ENCODE measurements at places on chromosomes 4 and X.

DNA sequence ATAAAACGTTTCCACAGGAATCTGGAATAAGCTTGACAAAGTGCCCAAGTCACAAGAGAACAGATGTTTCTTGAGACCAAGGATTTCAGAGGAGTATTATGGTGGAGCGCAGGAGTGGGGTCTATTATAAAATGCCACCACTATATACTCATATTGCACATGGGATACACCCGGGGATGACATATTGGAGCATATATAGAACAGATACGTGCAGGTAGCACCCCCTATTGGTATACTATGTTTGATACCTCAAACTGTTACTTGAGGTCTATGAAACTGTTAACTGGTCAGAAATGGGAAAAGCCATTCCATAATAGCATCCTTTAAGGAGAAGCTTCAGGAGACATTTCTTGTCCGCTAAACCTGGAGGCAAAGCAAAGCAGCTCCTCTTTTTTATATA is 86.0 kb downstream of the PCYT1B start:
- DNase-seq = no peak

- DNase-seq = no peak
Measured at GRCh38 chr4:56788081-56788480, 33.4 kb downstream of the SPINK2 start.

DNA sequence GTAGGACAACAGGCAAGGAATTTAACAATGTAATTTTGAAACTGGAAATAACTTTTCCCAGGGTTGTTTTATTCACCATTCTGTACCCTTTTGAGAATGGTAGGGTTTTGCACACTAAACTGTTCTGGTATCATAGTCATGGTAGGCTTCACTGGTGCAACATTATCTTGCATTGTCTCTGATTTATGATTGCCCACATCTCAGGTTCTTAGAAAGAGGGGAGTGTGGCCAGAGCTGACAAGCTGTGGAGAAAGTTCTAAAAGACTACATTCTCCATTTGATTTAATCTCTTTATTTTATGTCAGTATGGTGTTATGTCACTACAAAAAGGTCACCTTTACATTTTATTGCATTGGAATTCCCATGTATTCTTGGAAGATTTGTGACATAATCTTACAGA is 447.3 kb downstream of the GRIA2 start:
- DNase-seq = no peak

DNA sequence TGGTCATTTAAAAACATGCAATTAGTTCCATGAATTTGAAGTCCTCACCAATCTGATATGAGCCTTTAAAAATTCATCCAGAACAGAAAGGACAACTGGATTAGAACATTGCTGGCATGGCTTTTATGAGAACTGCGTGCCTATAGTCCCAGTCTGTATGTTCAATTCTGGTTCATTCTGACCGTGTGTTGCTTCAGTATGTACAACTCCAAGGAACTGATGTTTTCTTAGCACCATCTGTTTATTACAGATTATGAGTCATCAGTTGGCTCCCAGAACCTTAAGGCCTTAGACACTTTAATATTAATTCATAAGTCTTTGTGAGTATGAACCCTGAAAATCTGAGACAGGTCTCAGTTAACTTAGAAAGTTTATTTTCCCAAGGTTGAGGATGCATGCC is 115.0 kb downstream of the CEP44 start:
- no peak for DNase-seq

DNA sequence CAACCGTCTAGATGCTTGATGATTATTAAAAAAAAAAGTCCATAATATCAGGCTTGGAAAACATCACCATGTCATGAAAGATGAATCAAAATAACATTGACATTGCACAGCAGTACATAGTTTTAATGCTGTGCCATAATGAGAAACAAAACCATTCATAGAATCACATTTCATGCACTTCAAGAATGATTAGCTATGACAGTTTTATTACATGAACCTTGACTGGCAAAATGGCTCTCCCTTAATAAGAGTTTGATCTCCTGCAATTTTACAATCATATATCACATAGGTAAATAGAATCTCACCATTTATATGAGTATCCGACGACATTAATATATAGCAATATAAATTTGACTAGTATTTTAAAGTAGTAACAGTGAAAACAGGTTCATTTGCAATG is 49.8 kb downstream of the TECRL start:
- no peak for DNase-seq

- DNase-seq = no peak
Measured at GRCh38 chr4:57679969-57680368, 569.8 kb upstream of the IGFBP7 start.

All from stimulated activated CD4-positive, alpha-beta T cell treated with anti-CD3 and anti-CD28 coated beads, Interleukin-15, amount 100 ng/mL, for 48 hours (primary cell).